Head of caudate nucleus (tissue), 42 donors: ENCODE measurements at places on chromosomes 6 and 20.

GRCh38 chr20:9532069-9532838, 17.9 kb downstream of the LAMP5 start:
- DNase-seq, result no peak

GRCh38 chr6:20877008-20877937, 343.0 kb downstream of the CDKAL1 start:
- DNase-seq, result no peak

- DNase-seq, result no peak
These were observed 819.5 kb upstream of the EPHA7 start for GRCh38 chr6:94238868-94239267.

- DNase-seq, result no peak
These were observed 72.4 kb downstream of the FGD2 start for GRCh38 chr6:37077905-37078296.

DNA sequence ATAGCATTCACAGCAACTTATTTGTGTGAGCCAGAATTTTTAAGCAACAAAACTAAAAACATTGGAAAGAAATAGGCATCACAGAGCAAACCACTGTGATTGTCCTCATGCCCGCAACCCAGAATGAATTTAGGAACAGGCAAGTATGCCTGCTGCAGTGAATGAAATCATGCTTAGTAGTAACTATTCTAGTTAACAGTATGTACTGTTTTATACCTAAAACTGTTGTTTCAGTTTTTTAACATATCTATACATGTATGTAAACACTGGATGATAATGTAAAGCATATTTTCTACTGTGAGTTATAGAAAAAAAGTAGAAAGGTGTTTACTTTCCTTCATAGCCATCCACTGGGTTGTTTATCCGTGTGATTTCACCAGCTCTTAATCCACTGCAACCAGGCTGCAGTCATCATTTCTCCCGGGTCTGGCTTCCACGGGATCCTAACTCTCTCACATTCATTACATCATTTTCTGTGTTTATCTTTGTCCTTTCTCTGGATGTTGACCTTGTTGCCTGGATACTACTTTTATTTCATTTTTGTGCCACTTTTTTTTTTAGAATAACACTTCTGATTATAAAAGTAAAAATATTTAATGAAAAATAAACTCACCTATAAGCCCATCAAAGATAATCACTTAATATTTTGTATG, 3.6 kb upstream of the ARFGEF3 start:
- DNase-seq, result no peak

DNA sequence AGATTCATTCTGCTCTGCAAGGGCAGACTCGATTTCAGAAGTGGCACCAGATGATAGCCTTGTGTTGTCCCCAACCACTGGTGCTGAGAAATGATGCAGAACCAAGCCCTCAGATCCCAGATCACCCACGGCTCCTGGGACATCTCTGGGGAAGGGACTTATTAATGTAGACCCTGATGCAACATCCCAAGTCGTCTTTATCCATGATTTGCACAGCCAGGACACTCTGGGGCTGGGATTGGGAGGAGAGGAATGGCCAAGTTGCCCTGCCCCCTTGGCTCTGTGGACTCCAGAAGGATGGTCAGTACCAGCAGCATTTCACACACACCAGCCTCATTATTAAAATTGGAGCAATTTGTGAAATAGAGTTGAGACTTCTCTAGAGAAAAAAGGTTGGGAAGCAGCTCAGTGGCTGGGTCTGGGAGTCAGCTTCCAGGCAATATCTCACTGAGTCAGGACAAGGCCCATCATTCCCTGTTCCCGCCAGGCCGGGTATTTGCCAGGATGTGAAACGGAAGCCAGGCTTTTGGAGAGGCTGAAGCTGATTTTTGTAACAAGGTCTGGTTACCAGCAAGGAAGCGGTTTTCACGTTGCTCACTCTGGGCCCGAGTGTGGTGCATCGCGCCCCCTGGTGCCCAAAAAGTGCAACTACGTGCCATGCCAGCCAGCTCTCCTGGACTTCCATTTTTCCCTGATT, 67.4 kb downstream of the ZBTB2 start:
- peak; percentile 89 for DNase-seq
